ENCODE measurements at places on chromosomes 11 and 22.

GRCh38 chr11:78977009-78977408 is 402.3 kb upstream of the NARS2 start:
- no peak overlapping the region for H3K4me3 ChIP-seq
- DNase-seq: no peak
- H3K27me3 ChIP-seq: no peaks in the 10 kb centered on the region
- H3K4me1 ChIP-seq: no peaks in the 10 kb centered on the region
- no peaks in the 10 kb centered on the region for H3K36me3 ChIP-seq

GRCh38 chr11:25924586-25924985 is 407.3 kb upstream of the ANO3 start:
- DNase-seq: no peak
- no peak overlapping the region for H3K4me3 ChIP-seq
- H3K27me3 ChIP-seq: peaks cover 4% of the 10 kb centered on the region
- H3K36me3 ChIP-seq: no peaks in the 10 kb centered on the region

- no peaks in the 10 kb centered on the region for H3K4me1 ChIP-seq
- no peak for DNase-seq
- H3K27ac ChIP-seq: no peak overlapping the region
- no peaks in the 10 kb centered on the region for H3K27me3 ChIP-seq
Measured at GRCh38 chr11:105718641-105719040, 108.8 kb downstream of the GRIA4 start.

- H3K27me3 ChIP-seq: no peaks in the 10 kb centered on the region
- H3K4me3 ChIP-seq: no peak overlapping the region
- H3K4me1 ChIP-seq: peaks cover 7% of the 10 kb centered on the region
- no peak overlapping the region for H3K27ac ChIP-seq
Measured at GRCh38 chr22:20033045-20033706, 12.3 kb downstream of the TANGO2 start.

- H3K27me3 ChIP-seq: peaks cover 10% of the 10 kb centered on the region
- DNase-seq: no peak
- H3K27ac ChIP-seq: no peak overlapping the region
- H3K4me3 ChIP-seq: no peak overlapping the region
- no peaks in the 10 kb centered on the region for H3K4me1 ChIP-seq
Measured at GRCh38 chr11:45296075-45296474, 9.9 kb upstream of the SYT13 start.

- no peak overlapping the region for H3K4me3 ChIP-seq
- H3K4me1 ChIP-seq: no peaks in the 10 kb centered on the region
- DNase-seq: no peak
- no peaks in the 10 kb centered on the region for H3K27me3 ChIP-seq
- H3K27ac ChIP-seq: no peak overlapping the region
Measured at GRCh38 chr11:11458485-11458884, 105.4 kb upstream of the CSNK2A3 start.

GRCh38 chr11:60265373-60266214 is 14.9 kb upstream of the MS4A4A start:
- H3K36me3 ChIP-seq: no peaks in the 10 kb centered on the region
- peaks cover 17% of the 10 kb centered on the region for H3K27me3 ChIP-seq
- no peaks in the 10 kb centered on the region for H3K4me1 ChIP-seq

DNA sequence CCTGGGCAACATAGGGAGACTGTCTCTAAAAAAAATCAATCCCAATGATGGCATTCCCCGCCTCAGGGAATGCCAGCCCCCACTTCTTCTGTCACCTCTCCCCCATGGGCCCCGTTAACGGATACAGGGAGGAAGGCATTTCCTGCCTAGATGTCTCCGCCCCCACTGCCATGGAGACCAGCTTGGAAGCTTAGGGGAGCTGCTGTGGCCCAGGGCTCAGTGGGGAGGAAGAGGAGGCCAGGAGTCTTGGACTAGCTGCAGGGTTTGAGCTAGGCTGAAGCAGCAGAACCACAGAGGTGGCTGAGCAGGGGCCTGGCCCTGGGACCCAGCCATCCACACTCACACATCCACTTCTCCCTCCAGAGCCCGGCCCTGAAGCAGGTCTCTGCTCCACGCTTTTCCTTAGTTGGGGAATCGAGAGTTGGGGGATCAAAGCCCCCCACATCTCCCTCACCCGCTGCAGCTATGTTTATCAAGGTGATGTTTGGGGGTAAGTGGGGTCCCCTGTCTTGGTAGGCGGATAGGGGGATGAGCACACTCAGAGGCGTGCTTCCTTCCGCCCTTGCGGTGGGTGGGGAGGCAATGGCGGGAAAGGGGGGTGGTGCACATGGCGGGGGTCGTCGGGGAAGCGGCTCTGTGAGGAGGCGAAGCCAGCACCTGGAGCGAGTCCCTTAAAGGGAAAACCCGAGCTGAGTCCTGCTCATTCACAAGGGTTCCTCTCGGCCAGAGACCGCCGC is at the start of gene C22orf15:
Gene C22orf15, plus strand, starts transcription at position 149 of the 737 bp plus-strand sequence. Its CDS starts 317 bp downstream, at position 466.
- no peaks in the 10 kb centered on the region for H3K27me3 ChIP-seq
- no peak within 1 kb of the TSS for H3K4me3 ChIP-seq
- H3K4me1 ChIP-seq: no peaks in the 10 kb centered on the region
- no peak for DNase-seq
- H3K27ac ChIP-seq: peak within 1 kb of the TSS; percentile 19
- no peaks in the 10 kb centered on the region for H3K36me3 ChIP-seq

- no peak for DNase-seq
- no peaks in the 10 kb centered on the region for H3K36me3 ChIP-seq
- H3K4me1 ChIP-seq: peaks cover 22% of the 10 kb centered on the region
- H3K27me3 ChIP-seq: no peaks in the 10 kb centered on the region
Measured at GRCh38 chr22:38984224-38984623, 2.1 kb downstream of the APOBEC3B start.

- no peaks in the 10 kb centered on the region for H3K4me1 ChIP-seq
- no peak overlapping the region for H3K4me3 ChIP-seq
- H3K27ac ChIP-seq: no peak overlapping the region
- H3K36me3 ChIP-seq: no peaks in the 10 kb centered on the region
- no peaks in the 10 kb centered on the region for H3K27me3 ChIP-seq
Measured at GRCh38 chr22:27142286-27142685, 484.9 kb downstream of the MIAT start.

- no peak overlapping the region for H3K4me3 ChIP-seq
- no peaks in the 10 kb centered on the region for H3K27me3 ChIP-seq
- H3K36me3 ChIP-seq: no peaks in the 10 kb centered on the region
- H3K27ac ChIP-seq: peak overlapping the region; percentile 67
- peaks cover 36% of the 10 kb centered on the region for H3K4me1 ChIP-seq
- peak; percentile 61 for DNase-seq
Measured at GRCh38 chr11:34427186-34427805, 11.4 kb upstream of the CAT start.

- DNase-seq: no peak
- H3K4me3 ChIP-seq: no peak overlapping the region
- peaks cover 80% of the 10 kb centered on the region for H3K36me3 ChIP-seq
- peak overlapping the region; percentile 99 for H3K27ac ChIP-seq
Measured at GRCh38 chr11:35174666-35175065, 35.7 kb downstream of the CD44 start.

- no peak for DNase-seq
- peaks cover 16% of the 10 kb centered on the region for H3K36me3 ChIP-seq
- H3K27ac ChIP-seq: no peak overlapping the region
- no peaks in the 10 kb centered on the region for H3K27me3 ChIP-seq
- H3K4me1 ChIP-seq: no peaks in the 10 kb centered on the region
Measured at GRCh38 chr11:36103933-36104530, 160.2 kb downstream of the LDLRAD3 start.

DNA sequence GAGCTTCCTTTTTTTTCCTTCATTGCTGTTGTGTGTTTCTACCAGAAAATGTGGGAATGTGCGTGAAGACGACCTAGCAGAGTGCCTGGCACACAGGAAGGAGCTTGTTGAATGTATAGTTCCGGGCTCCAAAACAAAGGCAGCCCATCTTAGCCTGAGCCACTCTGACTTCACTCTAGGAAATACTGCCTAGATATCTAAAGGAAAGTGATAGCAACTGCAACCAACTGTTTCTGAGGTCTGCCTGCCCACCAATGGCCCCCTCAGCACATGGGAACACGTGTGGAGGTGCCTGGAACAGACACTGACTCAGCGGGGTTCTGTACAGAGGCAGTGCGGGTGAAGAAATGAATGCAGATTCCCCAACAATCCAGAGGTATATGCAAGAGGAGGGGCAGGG is 14.7 kb upstream of the XBP1 start:
- no peaks in the 10 kb centered on the region for H3K4me1 ChIP-seq
- DNase-seq: no peak
- no peak overlapping the region for H3K27ac ChIP-seq

DNA sequence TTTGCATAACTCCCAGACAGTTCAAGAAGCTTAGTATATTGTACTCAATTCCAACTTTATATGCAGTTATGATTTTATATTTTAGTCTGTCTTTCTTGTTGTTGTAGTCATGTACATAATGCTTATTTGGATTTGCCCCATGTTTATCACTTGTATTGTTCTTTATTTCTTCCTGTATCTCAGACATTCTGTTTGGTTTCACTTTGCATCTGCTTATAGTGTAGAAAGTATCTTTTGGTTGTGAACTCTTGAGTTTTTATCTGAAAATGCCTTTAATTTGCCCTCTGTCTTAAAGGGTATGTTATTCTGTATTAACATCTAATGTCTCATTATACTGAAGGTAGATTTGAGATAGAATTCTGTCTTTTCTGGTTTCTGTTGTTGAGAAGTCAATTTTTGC is 275.4 kb downstream of the DYNC2H1 start:
- H3K27ac ChIP-seq: no peak overlapping the region
- H3K27me3 ChIP-seq: no peaks in the 10 kb centered on the region
- peaks cover 6% of the 10 kb centered on the region for H3K4me1 ChIP-seq
- DNase-seq: no peak
- no peak overlapping the region for H3K4me3 ChIP-seq

GRCh38 chr11:22707119-22707899 is 40.9 kb downstream of the GAS2 start:
- H3K4me1 ChIP-seq: peaks cover 21% of the 10 kb centered on the region
- no peak for DNase-seq
- H3K27ac ChIP-seq: no peak overlapping the region
- no peaks in the 10 kb centered on the region for H3K27me3 ChIP-seq
- no peak overlapping the region for H3K4me3 ChIP-seq

GRCh38 chr22:42371099-42371498 is 61.1 kb downstream of the NFAM1 start:
- peaks cover 22% of the 10 kb centered on the region for H3K27me3 ChIP-seq
- DNase-seq: no peak
- peaks cover 4% of the 10 kb centered on the region for H3K4me1 ChIP-seq
- H3K27ac ChIP-seq: no peak overlapping the region
- no peaks in the 10 kb centered on the region for H3K36me3 ChIP-seq

DNA sequence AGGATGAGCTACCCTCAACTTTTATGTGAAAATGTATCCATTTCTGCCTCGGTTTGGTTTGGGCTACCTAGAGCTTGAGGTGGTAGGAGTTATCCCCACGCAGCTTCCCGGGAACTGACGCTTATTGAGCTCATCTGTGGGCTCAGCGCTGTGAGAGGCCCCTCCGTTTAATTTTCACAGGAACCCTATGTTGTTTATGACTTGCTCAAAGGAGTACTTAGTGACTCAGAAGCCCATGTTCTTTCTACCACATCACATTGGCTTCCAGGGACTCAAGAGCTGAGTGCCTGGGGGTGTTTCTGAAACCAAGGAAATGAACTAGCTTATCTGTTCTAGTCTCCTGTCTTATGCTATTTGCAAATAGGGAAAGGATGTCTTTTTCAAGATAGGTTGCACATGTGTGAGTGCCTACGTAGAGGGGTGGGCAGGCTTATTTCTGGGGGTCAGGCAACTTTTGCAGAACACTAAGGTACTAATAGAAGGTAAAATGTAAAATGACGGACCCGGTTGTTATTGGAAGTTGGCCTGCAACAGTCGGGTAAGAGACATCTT is 40.5 kb downstream of the MICAL2 start:
- peaks cover 86% of the 10 kb centered on the region for H3K36me3 ChIP-seq
- peak overlapping the region; percentile 15 for H3K27ac ChIP-seq
- no peak for DNase-seq
- H3K4me1 ChIP-seq: no peaks in the 10 kb centered on the region
- no peak overlapping the region for H3K4me3 ChIP-seq
- H3K27me3 ChIP-seq: no peaks in the 10 kb centered on the region

GRCh38 chr22:45208993-45209838 is 31.5 kb downstream of the KIAA0930 start:
- no peak overlapping the region for H3K4me3 ChIP-seq
- H3K27ac ChIP-seq: no peak overlapping the region
- DNase-seq: peak; percentile 52

DNA sequence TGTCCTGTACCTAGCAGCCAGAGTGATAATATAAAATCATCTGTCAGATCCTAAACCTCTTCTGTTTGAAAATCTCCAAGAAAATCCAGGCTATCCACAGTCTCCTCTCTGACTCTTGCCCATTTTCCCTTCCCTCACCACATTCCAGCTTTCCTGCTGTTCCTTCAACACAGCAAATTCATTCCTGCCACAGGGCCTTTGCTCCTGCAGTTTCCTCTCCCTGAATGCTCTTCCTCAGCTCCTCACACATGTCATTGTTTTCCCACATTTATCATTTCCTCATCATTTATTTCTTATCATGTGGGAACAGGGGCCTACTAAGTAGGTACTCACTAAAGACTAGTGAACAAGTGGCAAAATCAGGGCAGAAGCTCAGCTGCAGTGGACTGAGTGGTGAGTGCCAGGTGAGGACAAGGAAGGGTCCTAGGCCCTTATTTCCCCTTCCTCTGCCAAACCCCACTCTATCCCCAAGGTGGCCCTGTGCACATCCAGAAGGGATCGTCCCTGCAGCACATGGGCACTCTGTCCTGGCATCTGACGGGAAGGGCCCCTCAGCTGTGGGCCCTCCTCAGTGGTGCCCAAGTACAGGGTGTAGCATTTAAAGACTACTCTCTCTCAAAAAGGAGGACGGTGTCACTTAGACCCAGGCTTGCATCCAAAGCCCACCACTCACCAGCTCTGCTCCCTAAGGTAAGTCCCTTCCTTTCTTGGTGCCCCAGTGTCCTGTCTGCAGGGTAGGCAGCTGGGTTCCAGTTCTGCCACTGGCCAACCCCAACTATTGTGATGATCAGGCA is 2.0 kb downstream of the LRRC32 start:
- H3K27ac ChIP-seq: no peak overlapping the region
- no peaks in the 10 kb centered on the region for H3K4me1 ChIP-seq
- H3K4me3 ChIP-seq: no peak overlapping the region
- peaks cover 23% of the 10 kb centered on the region for H3K27me3 ChIP-seq
- H3K36me3 ChIP-seq: no peaks in the 10 kb centered on the region
- peak; percentile 15 for DNase-seq
